ENCODE measurements at places on chromosomes 13 and 19.

DNA sequence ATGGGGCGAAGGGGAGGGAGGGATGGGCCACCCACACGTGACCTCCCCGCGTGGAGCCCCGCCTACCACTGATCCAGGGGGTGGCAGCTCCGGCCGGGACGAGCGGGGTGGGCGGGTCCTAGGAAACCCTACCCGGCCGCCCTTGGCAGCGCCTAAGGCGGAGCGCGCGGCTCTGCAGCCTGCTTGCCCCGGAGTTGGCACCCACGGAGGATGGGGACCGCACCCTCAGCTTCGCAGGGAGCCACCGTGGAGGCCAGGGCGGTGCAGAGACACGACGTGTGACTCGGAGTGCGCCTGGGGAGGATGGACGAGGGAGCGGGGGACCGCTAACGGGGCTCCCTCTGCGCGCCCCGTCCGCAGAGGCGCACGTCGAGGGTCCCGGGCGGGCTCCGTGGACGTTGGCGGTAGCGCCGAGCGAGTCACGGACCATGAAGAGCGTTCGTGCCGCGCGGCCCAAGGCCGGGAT is at the start of gene RGS9BP:
TSS of gene RGS9BP (plus strand) at position 129 of the 466 bp plus-strand sequence. CDS start 416 bp downstream, outside the sequence.
- peak; percentile 70 for DNase-seq

DNA sequence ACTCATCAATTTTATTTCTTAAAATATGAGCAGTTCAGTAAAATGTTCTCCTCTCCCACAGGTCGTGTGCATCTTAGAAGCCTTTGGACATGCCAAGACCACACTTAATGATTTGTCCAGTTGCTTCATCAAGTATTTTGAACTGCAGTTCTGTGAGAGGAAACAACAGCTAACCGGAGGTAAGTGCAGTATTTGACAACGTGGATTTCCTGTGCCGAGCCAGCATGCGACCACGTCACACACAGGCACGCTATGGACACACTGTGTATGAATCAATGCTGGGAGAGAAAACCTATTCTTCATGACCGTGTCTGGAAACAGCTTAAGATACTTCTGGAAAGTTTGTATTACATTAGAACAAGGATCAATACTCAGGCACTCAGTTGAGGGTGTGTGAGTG is 268.5 kb downstream of the MYO16 start:
- no peak for DNase-seq

- no peak for DNase-seq
Observed at GRCh38 chr13:26579580-26579979, 22.1 kb downstream of the WASF3 start.

DNA sequence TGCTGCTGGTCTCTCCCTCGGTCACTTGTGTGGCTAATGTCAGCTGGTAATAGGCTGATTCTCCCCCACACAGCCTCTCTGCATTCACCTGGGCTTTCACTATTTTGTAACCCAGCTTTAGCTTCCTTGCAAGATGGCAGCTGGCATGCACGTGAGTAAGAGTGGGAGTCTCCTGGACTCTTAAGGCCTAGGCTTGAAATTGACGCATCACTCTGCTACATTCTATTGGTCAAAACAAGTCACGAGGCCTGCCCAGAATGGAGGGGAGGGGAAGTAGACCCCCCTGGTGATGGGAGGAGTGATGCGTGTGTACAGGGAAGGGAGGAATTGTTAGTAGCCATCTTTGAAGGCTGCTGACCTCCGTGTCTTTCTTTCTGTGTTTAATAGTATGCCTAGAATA is 24.9 kb upstream of the PNMA8B start:
- no peak for DNase-seq

DNA sequence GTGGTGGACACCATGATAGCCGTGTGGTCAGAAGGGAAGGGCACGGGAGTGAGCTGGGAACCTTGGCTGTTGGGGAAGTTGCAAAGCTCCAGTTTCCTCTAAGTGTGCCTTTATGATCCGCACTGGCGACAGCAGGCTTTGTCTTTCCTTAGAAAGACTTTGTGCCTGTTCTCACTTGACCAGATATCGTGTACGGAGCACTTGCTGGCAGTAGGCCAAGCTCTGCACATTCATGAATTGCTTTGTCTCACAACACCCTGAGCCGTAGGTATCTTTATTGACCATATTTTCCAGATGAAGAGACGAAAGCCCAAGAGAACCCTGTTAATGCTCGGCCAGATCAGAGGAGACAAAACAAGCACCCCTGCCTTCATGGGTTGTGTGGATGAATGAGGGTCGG is 15.1 kb downstream of the CUL4A start:
- no peak for DNase-seq

DNA sequence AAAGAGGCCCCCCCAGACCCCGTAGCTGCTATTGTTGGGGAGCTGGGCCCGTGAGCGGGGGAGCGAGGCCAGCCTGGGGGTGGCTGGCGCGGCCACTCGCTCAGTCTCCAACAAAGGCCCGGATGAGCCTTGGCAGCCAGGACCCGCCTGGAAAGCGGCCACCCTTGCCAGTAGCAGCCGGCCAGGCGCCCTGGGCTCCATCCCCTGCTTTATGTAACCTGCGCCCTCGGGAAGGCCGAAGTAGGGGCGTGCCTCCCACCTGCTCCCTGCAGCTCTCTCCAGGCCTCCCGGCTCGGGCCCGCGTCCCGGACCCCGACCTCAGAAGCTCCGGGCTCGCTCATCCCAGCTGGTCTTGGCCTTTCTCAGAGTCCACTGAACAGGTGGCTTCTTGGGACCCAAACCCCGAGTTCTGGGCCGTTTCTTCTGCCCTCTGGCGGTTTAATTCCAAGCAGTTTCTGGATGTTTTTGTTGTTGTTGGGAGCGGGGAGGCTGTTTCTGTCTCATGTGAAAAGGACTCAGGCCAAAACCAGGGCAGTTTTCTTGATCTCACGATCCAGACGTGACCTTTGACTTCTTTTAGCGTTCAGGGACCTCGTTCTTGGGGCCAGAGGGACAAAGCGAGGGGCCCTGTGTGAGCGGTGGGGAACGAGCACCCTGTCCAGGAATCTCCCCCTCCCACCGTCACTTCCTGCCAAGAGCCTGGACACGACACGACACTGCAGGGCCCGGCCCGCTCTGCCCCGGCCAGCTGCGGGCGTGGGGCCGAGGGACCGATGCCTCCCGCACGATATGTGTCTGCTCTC is 1.2 kb downstream of the CDC34 start:
- no peak for DNase-seq

- DNase-seq: no peak
Observed at GRCh38 chr19:33054623-33055022, 10.1 kb downstream of the RHPN2 start.

DNA sequence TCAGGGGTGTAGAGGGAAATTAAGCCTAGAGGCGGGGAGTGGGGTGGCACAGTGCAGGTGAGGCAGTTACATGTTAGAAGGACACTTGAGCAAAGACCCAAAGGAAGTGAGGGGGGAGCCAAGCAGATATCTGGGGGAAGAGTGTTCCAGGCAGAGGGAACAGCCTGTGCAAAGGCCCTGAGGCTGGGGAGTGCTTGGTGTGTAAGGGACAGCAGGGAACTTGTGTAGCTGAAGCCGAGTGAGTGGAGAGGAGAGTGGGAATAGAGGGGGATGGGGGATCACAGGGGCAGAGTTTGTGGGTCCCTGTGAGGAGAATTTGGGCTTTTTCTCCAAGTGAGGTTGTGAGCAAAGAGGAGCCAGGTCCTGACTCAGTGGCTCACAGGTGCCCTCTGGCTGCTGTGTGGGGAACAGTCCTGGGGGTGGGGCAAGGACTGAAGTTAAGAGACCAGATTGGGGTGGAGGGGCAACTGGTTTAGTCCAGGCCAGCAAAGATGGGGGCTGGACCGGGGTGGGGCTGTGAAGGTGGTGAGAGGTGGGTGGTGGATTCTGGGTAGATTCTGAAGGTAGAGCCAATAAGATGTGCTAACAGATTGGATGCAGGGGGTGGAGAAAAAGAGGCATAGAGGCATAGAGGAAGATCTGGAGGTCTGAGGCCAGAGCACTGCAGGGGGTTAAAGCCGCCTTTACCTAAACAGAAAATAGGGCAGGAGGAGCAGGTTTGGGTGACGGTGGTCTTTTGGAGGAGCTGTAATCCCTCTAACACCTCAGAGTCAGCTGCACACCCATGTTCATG is 75.3 kb downstream of the CACNA1A start:
- DNase-seq: peak; percentile 60

GRCh38 chr19:22919946-22920345 is 83.0 kb downstream of the ZNF728 start:
- DNase-seq: no peak

GRCh38 chr13:29594303-29594709 is 1.2 kb downstream of the SLC7A1 start:
- DNase-seq: peak; percentile 51

DNA sequence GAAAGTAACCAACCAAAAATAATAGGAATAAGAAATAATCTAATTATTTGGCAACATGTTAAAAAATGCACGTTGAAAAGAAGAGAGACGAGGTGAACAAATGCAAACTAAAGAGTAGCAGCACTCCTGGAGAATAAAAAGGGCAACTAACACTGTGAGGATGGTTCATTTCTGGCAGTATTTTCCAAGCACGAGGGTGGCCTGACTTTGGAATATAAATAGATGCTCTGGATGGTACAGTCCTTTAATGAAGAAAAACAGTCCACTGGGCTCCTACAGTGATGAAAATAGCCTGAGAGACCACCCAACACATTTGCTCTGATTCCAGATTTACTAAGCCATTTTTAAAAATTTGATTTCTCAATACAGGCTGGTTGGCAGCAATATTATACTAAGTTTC is 17.7 kb upstream of the KLF12 start:
- no peak for DNase-seq

DNA sequence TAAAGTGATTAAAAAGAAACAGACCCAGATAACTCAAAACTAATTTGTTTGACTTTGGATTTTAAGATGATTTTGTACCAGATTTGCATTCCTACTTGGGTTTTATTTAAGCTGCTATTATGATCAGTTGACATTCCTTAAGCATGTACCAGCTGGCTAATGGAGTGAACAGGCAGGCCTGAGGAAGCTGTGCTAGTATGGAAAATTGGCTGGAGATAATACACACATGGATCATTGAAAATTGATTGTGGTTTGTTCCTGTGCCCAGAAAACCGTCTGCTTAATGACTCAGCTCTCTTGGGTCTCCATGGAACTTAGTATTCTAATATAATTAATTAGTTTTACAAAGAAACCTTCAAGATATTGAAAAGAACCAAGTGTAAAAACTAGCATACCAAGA is 22.6 kb downstream of the POLR1D start:
- DNase-seq: no peak

- no peak for DNase-seq
Observed at GRCh38 chr19:46825731-46826055, 25.0 kb downstream of the AP2S1 start.

DNA sequence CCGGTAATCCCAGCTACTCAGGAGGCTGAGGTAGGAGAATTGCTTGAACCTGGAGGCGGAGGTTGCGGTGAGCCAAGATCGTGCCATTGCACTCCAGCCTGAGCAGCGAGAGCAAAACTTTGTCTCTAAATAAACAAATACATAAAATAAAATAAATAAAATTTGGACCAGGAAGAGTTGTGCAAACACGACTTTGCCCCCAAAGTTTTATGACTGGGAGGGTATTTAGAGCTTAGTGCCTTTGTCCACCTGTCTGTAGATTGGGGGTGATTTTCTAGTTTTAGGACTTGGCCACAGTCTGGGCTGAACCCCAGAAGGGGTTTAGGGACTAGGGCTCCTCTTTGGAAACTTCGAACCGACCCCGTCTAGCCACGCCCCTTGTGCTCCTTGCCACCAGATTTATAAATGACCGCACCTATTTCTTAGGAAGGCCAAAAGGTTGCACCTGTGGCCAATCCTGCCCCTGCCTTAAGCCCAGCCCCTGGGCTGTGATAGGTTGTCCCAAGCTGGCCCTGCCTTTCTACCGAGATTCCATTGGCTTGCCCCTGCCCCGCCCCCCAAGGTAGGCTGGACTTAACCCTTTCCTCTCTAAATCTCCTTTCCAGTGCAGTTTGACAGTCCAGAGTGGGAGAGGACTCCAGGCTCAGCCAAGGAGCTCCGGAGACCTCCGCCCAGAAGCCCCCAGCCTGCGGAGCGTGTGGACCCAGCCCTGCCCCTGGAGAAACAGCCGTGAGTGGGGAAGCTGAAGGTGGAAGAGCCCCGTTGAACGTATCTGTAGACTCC is 5.3 kb downstream of the SHD start:
- no peak for DNase-seq

GRCh38 chr19:16051254-16052025 is 24.9 kb upstream of the TPM4 start:
- DNase-seq: no peak

Measured in activated CD4-positive, CD25-positive, alpha-beta regulatory T cell treated with anti-CD3 and anti-CD28 coated beads, Interleukin-2, amount 50 U/mL, for 72 hours (primary cell).